ENCODE measurements at places on chromosomes 3 and 15. TPM values are rescaled to one million over a fixed set of nuclear protein-coding genes. Genes with fewer than 3 reads are reported as not detected.
A peak's percentile ranks its signal among the peaks of the same experiment; 100 is the strongest.

SV2B gene
- total RNA-seq, result 0.15 TPM

LTF gene
- not detected for total RNA-seq

XYLB gene
- total RNA-seq, result 2.1 TPM

DNA sequence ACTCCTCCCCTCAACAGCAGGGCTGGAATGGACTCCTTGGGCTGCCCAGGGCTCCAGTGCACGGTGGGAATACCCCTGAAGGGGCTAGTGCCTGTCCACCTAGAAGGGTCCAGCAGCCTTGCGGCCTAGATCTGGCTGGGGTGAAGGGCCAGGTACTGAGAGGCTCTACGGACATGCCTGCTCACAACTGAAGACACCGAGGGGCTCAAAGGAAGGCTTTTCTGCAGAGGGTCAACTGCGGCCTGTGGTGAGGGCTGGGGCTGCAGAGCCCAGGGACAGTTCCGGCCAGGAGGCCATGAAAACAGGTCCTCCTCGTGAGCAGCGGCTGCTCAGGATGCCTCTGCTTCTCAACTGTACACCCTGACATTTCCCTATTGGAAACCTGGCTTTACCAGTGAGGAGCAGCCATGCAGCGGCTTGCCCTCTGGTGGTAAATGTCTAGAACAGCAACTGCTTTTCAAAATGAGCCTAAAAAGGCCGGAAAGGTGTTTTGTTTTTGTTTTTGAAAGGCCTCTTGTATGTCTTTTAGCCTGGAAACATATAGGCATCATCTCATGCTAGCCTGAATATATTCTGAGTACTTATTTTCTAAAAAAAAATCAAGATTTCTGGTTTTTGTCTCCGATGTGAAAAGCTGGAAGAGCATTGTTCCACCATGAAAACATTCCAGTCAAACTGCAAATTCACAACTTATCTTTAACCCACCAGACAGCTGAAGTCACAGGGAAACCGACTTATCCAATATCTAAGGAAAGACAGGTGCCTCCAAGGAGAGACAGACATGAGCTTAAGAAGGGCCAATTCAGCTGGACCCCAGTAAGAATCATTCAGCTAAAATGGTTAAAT is 163.4 kb downstream of the KLF13 start:
- DNase-seq, result peak; percentile 43

DNA sequence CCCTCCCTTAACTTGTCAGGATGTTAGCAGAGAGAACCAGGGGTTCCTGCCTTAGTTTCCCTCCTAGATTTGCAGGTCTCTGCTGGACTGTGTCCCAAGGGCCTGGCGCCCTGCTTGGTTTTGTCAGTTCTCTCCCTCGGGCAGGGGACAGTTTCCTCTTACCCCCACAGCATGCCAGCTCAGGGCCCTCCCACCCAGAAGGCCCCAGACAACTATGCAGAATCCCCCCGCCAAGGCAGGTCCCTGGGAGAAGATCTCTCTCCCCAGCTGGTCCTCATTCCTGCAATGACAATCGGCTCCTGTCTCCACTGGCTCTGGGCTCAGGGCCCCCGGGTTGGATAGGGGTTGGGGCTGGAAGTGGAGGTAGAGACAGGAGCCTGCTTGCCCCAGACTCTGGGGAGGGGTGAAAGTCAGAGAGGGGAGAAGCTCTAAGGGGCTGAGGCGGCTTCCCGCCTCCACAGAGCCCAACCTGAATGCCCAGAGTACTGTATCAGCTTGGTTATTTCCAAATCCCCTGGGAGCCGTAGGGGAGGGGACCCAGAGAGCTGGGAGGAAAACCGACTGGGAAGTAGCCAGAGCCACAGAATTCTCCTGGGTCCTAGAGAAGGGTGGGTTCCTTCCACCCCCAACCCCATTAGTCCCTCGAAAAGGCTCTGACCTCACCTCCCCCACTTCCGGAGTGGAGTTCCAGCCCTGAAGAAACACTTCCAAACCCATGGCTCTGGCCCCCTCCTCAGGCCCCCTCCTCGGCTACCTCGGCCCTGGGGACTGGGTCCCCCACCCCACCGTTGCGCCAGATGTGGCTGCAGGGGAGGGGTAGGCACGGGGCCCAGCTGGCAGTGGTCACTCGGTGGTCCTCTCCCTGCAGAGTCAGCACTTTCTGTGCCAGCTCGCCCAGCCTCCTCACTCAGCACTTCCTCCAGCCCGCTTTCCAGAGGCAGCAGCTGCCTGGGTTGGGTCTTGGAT is 3.8 kb upstream of the LOXL1 start:
- peak; percentile 86 for DNase-seq

TMEM108 gene
- 0.34 TPM for total RNA-seq

DNA sequence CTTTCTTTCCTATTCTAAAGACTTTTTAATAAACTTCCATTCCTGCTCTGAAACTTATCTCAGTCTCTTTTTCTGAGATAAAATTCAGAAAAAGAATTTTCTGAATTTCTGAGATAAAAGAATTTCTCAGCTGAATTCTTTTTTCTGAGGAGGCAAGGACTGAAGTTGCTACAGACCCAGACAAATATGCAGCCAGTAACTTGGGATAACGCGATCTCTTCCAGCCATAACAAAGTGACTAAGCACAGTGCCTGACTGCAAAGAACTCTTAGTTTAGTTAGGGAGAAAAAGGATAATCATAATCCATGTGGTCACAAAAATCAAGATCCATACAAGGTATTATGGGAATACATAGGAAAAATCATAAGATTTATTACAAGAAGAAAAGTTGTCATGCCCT is 222.0 kb upstream of the GAP43 start:
- peak; percentile 81 for DNase-seq

- no peak for DNase-seq
These were observed 55.1 kb downstream of the SETMAR start for GRCh38 chr3:4358273-4358672.

CD276 gene
- total RNA-seq, result 24.7 TPM
